ENCODE measurements at places on chromosomes 13 and 19. TPM values are rescaled to one million over a fixed set of nuclear protein-coding genes. Genes with fewer than 3 reads are reported as not detected.

DNA sequence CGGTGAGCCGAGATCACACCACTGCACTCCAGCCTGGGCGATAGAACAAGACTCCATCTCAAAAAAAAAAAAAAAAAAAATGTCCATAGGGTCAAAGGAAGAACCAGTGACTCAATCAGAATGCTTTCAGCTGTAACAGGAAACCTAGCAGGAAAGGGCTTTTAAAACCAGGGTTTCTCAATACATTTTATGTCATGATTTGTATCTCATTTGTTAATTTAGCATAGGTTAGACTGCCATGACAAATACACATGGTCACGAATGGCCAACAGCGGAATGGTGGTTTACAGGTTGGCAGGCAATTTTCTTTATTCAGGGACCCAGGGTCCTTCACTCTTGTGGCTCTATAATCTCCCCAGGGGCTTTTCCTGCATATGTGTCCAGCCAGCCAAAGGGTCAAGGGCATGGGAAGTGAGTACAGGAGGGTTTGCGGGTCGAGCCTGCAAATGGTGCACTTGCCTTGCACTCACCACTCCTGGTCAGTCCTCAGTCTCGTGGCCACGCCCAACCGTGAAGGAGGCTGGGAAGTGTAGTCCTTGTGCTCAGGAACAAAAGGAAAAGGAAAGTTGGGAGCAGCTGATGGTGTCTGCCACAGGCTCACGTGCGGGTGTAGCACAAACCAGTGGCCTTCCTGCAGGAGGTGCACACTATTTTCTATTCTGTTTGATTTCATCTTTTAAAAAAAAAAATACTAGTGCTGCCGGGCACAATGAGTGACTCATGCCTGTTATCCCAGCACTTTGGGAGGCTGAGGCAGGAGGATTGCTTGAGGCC, 14.8 kb downstream of the DHX34 start:
- DNase-seq, result no peak

- DNase-seq, result no peak
Observed at GRCh38 chr13:85132986-85133385, 666.2 kb downstream of the SLITRK6 start.

- DNase-seq, result no peak
Observed at GRCh38 chr13:113902481-113902880, 38.6 kb upstream of the GAS6 start.

DNA sequence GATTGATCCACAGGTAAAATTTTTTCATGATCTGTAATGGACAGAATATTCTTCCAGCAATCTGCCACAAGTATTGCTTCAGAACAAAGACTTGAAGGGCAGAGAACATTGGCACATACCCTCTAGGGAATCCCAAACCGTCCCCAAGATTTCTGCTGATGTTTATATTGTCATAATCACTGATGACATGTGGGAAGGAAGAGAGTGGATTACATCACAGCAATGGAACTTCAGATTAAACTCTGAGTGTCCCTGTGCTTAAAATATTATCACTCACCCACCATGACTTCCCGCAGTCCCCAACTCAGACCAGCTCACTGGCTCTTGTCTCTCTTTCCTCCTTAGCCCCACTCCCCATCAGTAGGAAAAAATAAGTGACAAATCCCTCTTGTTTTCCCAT, 8.5 kb upstream of the TPT1 start:
- DNase-seq, result no peak

- DNase-seq, result no peak
Observed at GRCh38 chr13:98480915-98481877, 95.7 kb downstream of the STK24 start.

- DNase-seq, result no peak
Observed at GRCh38 chr19:7509625-7510024, 6.3 kb upstream of the ZNF358 start.

Gene CGB5
- 1.1 TPM for total RNA-seq

DNA sequence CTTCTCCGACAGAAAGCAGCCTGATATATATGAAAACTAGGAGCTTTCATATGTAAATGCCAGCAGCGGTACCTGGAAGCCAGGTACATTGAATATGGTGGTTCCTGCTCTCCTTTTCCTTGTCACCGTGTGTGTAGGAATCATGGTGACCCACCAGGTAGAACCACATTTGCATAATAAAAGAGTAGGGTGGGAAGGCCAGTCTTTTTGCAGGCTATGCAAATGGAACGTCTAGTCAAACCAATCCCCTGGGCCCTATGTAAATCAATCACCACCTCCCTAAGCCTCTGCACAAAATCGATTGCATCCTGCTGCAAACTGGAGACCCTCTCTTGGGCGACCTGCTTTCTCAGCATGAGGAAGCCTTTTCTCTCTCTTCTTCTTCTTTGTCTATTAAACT, 22.2 kb upstream of the ZNF181 start:
- DNase-seq, result no peak

GRCh38 chr13:75079226-75079625, 402.7 kb downstream of the TBC1D4 start:
- no peak for DNase-seq

Gene VSTM2B
- not detected for total RNA-seq

Gene CILP2
- 2.3 TPM for total RNA-seq

Gene ZNF561
- 80.3 TPM for total RNA-seq

Gene SYMPK
- total RNA-seq, result 81.1 TPM

- no peak for DNase-seq
Observed at GRCh38 chr13:114145722-114146121, 13.3 kb upstream of the RASA3 start.

DNA sequence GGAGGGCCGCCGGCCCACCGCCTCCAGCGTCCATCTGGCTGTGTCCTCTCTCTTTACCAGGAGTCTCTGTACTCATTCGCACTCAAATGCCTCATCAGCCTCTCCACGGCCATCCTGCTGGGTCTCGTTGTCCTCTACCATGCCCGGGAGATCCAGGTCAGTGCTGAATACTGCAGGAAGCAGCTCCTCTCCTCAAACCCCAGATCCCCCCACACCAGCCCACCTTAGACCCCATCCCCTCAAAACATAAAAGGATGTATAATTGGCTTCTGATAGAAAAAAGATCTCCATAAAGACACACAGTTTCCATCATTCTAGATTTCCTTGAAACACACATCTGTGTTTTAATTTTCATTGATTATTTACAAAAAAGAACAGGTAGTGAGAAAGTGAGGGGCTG, 8.1 kb downstream of the KCNN1 start:
- DNase-seq, result no peak

Gene PRRG2
- total RNA-seq, result 13.2 TPM

DNA sequence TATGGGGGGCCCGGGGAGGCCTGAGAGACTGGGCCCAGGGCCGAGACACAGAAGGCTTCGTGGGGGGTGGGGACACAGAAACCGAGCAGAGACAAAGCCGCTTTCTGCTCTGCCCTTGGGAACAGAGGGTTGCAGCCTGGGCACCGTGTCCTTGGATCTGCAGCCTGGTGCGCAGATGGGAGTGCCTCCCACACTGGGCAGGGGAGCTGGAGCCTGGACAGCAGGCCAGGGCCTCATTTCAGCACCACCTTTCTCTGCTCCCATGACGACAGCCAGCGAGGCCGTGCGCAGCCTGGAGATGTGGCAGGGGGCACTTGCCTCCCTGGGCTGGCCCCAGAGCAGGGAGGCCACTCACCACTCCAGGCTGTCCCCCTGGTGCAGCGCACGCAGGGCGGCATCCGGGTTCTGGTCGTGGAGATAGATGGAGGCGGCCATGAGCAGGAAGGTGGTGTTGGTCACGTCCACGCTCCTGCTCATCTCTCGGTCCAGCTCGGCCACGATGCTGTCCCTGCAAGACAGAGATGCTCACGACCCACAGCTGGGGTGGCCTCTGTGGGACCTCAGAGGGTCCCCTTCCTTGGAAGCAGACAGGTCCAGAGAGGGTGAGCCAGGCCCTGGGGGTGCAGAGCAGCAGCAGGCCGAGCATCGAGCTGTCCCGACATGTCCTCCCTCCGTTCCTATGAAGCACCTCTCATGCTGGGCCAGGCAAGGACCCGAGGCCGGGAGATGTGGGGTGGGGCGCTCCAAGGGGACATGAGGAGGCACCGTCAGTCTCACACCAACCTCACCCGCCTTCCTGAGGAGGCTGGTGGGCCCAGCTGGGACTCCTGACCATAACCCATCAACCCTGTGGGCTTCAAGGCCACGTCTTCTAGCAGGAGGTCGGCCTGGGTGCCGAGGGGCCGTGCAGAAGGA, 10.9 kb upstream of the CERS1 start:
- no peak for DNase-seq

Gene STRN4
- total RNA-seq, result 67.6 TPM

DNA sequence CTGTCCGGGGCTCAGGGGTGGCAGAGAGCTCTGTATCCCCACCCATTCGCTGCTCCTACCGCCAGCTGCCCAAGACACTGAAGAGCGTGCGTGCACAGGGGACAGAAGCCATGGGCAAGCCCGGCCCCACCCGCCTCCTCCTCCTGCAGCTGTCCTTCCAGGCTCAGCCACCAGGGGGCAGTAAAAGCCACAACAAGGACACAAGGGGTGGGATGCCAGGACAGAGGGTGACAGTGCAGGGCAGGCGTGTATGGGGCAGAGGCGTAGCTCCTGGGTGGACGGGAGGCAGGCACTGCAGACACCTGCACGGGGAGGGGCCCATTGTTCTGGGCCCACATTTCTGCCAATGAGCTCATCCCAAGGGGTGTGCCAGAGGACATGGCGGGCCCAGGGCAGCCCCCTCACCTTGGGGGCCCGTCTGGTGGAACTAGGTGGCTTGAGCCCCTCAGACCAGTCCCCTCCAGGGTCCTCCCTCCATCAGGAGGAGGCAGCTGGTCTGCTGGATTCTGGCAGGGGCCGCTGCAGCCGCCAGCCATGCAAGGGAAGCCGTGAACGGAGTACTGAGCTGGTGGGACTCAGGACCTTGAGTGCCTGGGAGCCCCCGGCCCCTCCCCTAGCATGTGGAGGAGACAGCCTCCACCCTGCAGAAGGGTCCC, 61.2 kb downstream of the MLLT1 start:
- peak; percentile 91 for DNase-seq

Gene CATSPERD
- not detected for total RNA-seq

Gene PTPRS
- 163 TPM for total RNA-seq

Gene NLRP11
- not detected for total RNA-seq

Gene ADGRE1
- total RNA-seq, result 0.36 TPM

Gene JSRP1
- 0.49 TPM for total RNA-seq

All from ureter (tissue), 1 donor.